Activated T-helper 1 cell treated with anti-CD3 and anti-CD28 coated beads, Interleukin-2, amount 50 U/mL, for 16 hours (primary cell): ENCODE measurements at places on chromosomes 3 and 15.

DNA sequence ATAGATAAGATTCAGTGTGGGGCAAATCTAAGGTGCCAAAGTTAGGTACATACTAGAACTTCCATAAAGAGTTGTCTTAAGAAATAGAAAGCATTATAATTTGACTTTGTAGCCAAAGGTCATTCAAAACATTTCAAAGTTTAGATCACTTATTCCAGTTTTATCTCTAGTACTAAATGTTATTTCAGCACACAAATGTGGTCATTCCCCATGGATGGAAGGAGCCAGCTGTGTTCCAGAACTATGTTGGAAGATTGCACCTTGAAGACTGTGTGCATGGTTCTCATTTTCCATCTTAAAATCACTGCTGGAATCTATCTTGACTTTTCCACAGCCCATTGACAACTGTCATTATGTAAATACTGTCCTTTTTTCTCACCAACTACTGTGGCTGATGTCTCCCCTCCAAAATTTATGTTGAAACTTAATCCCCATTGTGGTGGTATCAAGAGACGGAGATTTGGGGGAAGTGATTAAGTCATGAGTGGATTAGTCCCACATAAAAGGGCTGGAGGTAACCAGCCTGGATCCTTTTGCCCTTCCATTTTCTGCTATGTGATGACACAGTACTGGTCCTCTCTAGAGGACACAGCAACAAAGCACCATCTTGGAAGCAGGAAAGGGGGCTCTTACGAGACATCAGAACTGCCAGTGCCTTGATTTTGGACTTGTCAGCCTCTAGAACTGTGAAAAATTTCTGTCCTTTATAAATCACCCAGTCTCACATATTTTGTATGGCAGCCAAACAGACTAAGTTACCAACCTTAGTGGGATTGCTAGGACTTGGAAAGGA, 24.0 kb downstream of the TGFBR2 start:
- DNase-seq, result no peak

DNA sequence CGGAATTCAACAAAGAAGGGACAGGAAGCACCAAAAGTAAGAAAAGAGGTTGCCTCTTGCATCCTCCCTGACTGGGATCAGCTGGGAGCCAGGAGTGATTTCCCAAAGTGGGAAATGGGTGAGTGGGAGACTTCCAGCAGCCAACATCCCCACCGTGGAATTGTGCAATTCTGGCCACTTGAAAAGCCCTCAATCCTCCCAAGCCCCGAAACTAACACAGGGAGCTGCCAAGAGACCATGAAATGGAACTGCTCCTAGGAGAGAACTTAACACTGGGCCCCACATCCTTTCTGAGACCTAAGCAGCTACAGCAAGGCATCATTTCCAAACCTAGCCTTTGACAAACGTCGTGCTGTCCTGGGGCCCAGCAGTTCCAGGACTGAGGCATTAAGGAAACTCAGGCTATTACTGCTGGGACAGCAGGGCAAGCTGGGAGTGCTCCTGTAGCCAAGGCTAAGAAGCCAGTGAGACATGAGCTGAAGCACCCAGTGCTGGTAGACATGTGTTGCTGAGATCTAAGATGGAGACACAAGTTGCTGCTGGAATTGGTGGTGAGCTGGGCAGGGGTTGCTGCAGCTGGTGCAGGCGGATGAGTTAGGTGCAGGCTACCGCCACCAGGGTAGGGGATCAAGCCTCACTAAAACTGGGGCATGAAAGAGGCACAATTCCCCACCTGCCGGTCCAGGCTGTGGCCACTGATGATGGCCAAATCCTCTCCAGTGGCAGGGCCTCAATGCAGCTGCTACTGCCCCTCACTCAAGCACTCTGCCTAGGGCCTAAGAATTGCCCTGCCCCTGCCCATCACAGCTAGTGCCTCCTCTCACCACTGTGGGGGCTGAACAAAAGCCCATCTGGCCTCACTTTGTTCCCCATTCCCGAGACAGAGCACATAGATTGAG, 43.9 kb downstream of the ALDH1A2 start:
- no peak for DNase-seq

- DNase-seq, result no peak
Measured at GRCh38 chr15:80662757-80663553, 32.2 kb upstream of the ABHD17C start.

DNA sequence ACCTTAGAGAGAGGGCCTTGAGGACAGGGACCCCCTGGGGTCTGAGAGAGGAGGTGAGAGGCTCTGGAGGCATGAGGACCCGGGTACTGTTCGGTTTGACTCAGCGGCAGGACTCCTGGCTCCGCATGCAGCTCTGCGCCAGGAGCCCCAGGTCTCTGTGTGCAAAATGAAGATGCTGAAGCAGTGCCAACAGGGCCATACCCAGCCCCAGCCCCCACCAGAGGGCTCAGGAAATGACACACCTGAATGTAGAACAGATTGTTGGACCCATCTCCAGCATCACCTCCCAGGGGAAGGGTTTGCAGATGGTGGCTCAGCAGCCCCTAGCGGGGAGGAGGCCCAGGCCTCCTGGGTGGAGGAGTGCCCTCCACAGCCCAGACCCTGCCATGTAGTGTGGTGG, 30.2 kb downstream of the EPHB3 start:
- DNase-seq, result no peak

DNA sequence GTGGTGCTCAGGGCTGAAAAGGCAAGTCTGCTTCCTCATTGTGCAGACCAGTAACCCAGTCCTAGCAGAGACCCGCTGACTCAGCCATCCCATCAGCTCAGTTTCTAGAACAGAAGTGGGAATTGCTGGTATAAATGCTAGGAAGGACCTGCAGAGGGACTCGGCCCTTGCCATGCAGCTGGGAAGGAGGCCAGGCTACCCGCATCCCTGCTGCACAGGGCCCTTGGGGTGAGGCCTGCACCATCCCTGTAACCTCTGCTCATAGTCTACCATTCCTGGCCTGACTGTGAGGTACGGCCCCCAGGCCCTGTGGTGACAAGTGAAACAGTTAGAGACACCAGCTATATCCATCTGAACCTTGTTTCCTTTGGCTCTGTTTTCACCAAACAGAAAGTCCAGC, 23.5 kb downstream of the RAB6B start:
- DNase-seq, result no peak

GRCh38 chr3:182501856-182502255, 291.4 kb upstream of the ATP11B start:
- DNase-seq, result no peak

DNA sequence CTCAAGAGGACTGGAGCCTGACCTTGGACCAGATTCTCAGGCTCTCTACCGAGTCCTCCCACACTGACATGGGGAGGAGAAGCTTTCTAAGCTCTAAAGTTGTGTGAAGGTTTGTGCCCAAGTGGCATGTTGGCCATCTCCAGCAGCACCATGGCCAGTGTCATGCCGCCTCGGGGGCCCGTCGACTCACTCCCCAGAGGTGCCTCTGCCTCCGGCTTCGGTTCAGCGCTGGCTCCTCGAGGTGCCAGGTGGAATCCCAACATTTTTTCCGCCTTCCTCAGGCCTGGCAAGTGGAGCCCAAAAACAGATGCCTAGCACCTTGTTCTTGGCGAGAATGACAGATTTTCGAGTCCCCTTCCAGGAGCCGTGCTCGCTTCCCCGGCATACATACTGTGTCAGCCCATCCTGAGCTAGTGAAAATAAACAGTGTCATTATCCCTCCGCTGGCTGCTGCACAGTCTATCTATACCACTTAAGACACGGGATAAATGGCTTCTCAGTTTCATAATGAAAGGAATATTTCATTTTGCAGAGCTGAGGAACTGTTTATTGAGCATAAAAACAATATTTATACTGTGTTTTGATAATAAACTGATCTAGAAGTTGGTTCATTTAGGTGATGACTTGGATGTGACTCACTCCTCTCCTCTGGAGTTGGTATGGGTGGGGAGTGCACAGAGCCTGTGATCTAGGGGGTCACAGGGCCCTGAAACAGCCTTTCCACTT, 328.5 kb upstream of the TLE3 start:
- no peak for DNase-seq

DNA sequence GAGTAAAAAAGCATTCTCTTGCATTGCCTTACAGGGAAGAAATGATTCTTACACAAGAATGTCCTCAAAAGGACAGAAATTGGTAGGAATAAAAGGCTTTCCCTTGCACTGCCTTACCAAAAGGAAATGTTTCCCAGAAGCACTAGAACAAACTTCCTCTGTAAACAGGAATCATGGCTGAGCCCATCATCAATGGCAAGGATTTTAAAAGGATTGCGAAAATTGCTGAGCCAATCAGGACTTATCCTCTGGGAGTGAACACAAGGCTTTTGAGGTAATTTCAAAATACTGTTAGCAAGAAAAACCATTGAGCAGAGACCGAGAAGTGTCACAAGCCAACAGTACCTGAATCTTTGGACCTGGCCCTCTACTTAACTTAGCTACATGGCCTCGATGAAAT, 897.3 kb downstream of the ROBO1 start:
- DNase-seq, result no peak

- no peak for DNase-seq
Measured at GRCh38 chr3:188104050-188104449, 49.9 kb upstream of the LPP start.

GRCh38 chr15:76342058-76342381, 5.4 kb downstream of the ISL2 start:
- DNase-seq, result no peak

GRCh38 chr3:2774481-2775249, 335.5 kb downstream of the IL5RA start:
- no peak for DNase-seq

GRCh38 chr3:184059424-184059823, 6.6 kb downstream of the HTR3C start:
- no peak for DNase-seq

DNA sequence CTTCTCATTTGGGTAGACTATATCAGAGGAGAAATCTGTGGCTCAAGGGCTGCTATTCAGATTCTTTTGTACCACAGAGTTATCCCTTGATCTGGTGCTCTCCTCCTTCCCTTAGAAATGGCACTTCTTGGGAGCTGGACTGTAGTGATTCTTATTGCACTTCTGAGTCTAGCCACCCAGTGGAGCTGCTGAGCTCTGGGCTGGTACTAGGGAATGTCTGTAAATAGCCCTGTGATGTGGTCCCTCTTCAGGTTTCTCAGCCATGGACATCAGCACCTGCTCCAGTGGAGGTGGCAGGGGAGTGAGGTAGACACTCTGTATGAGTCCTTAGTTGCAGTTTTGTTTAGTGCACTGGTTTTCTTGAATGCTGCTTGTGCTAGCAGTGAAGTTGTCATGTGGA, 1292.6 kb downstream of the SI start:
- DNase-seq, result no peak

DNA sequence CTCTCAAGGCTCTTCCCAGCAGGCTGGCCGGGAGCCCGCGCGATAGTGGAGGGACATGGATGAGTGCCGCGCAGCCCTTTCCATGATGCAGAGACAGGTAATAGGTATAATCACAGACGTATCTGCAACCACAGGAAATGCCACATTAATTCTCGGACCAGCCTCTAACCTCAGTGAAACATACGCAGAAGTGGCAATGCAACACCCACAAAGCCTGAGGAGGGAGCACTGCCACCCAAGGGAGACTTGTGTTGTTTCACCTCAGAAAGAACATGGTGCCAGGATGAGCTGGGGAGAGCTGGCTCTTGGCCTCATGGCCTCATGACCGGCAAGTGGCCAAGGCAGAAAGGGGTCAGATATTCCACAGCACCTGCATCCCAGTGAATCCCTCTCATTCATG, 39.0 kb downstream of the PGPEP1L start:
- DNase-seq, result no peak

GRCh38 chr3:23738944-23739343, 66.8 kb upstream of the UBE2E1 start:
- no peak for DNase-seq

DNA sequence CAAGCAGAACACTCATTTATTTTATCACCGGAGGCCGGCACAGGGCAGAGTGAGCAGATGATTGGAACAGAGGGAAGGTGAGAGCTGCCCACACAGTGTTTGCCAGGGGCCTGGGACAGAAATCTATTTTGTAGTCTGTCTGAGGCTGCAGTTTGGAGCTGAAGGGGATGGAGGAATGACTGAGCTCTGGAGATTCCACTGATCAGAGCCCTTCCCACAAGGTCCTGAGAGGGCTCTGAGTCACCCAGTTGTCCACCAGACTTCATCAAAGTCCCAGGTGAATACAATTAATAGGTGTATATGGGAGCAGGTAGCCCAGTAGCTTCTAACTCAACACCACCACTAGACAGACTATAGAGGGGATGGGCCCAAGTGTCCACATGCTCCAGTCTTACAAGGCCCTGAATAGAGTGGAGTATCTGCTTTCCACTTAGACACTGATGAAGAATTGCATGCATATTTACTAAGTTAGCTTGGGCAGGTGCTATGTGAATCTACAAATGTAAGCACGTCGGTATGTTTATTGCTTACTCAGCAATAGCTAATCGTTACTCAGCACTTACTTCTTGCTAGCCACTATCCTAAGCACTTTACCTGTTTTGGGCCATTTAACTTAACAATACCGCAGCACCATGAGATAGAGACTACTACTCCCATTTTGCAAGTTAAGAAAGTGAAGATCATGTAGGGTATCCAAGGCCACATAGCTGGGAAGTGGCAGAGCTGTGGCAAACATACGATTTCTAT, 2.7 kb upstream of the STARD5 start:
- no peak for DNase-seq

GRCh38 chr3:37701734-37702433, 159.8 kb upstream of the CTDSPL start:
- no peak for DNase-seq

GRCh38 chr3:66762916-66763693, 235.0 kb upstream of the KBTBD8 start:
- no peak for DNase-seq

DNA sequence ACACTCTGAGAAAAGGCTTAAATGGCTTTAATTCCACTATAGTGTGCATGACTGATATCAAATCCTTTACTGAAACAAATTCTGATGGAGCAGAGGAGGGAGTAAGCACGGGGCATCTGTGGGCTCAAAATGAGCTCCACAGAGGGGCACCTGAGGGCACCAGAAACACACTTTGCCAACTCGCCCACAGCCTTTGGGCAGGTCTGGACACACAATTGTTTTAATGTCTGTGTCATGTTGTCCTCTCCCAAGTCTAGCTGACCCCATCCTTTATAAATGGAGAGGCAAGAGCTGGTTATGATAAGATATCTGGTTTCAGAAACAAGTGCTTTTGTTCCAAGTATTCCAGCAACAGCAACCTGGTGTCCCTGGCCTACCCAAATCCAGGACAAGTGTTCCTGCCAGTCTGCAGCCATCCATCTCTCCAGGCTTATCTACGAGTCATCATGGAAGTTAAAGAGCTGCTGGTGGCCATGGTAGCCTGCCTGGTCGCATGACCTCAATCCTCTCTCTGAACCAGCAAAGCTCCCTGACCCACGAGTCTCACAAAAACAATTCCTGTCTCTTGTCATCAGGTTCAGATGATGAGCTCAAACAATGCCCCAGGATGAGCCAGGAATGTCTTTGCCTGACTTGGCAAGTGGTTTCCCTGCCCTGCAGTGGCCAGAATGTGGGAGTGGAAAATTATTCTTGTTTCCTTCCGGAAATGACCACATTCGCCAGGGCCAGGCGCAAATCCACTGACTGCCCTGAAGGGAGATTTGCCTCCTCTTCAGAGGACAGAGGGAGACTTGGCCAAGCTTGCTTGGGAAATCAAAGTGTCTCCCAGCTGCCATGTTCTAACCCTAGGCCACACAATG, 64.4 kb upstream of the TPM1 start:
- DNase-seq, result no peak

- no peak for DNase-seq
Measured at GRCh38 chr3:147758771-147759170, 349.6 kb downstream of the ZIC1 start.
